ENCODE measurements at places on chromosomes 7 and 10.

GRCh38 chr10:100340948-100341847 is 5.8 kb upstream of the SCD start:
- DNase-seq = no peak

- no peak for DNase-seq
These were observed 919 bp downstream of the SLC29A4 start for GRCh38 chr7:5283421-5284303.

- no peak for DNase-seq
These were observed 165.4 kb downstream of the JAZF1 start for GRCh38 chr7:28015169-28015568.

- no peak for DNase-seq
These were observed 57.3 kb downstream of the NRP1 start for GRCh38 chr10:33277135-33277536.

- DNase-seq = no peak
These were observed 232.2 kb upstream of the CTBP2 start for GRCh38 chr10:125392609-125393008.

DNA sequence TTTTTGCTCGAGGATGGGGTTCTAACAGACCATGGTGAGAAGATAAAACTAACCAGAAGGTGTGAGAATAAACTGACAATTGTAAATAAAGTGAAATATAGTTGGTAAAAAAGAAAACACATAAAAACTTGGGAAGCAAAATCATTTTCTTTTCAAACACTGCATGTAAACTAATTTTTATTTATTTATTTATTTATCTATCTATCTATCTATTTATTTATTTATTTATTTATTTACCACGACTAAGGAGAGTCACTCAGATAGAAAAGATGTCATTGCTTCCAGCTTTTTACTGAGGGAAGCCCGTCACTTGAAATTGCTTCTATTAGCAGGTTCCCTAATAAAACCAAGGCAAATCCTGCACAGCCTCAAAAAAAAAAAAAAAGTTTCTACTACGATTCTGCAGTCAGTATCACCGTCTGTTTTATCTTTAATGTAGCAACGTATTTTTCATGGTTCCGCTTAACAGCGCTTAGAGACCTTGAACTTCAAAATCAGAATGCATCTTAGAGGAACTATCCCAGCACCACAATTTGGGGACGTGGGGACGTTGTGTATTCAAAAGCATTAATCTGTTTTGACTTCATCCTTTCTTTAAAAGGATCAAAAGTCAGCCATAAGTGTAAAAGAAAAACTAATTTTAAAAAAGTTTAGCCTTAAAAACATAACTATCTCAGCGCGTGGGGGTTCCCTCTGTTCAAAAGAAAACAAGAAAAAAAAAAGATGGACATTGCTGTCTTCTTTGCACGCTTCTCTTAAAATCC is 33.3 kb upstream of the EBLN1 start:
- peak; percentile 28 for DNase-seq

DNA sequence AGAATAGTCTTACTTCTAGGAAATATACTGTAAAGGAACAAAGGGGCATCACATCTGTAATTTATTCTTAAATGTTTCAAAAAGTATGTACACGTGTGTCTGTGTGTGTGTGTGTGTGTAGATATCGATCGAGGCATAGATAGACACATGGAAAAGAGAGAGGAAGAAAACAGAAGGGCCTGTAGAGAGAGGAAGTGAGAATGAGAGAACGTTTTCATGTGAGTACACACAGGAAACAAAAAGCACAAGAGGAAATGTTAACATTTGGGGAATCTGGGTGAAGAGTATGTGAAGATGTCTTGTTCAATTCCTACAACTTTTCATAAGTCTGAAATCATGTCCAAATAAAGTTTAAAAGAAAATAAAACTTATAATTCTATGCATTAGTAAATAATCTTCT is 286.5 kb upstream of the SORCS1 start:
- no peak for DNase-seq

DNA sequence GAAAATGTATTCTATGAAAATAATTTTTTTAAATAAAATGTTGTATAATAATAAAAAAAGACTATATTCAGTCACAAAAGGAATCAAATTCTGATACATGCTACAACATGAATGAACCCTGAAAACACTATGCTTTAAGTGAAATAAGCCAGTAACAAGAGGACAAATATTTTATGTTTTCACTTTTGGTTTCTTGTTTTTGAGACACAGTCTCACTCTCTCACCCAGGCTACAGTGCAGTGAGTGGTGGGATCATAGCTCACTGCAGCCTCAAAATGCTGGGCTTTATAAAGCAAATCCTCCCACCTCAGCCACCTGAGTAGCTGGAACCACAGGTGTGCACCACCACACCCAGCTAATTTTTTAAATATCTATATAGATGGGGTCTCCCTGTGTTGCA is 64.2 kb downstream of the CNOT4 start:
- no peak for DNase-seq

DNA sequence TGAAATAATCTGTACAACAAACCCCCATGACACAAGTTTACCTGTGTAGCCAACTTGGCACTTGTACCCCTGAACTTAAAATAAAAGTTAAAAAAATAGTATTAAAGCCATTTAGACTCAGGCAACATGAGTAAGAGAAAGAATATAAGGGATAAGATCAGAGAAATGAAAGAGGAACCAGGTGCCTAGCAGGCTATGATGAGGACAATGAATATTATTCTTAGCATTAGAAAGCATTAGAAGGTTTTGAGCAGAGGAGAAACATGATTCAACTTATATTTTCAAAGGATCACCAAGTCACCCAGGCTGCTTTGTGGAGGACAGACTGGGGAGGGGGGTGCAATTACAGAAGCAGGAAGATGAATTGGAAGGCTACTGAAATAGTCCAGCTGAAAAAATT is 48.1 kb upstream of the TES start:
- no peak for DNase-seq

- no peak for DNase-seq
These were observed 90.3 kb downstream of the CCNY start for GRCh38 chr10:35426657-35427056.
